ENCODE measurements at places on chromosomes 11 and 22. TPM values are rescaled to one million over a fixed set of nuclear protein-coding genes. Genes with fewer than 3 reads are reported as not detected.

APOA5 gene
- not detected for total RNA-seq

CLMP gene
- total RNA-seq, result 70.9 TPM

ZBTB44 gene
- total RNA-seq, result 50.2 TPM

GRCh38 chr11:73198677-73199076 lies 19.4 kb upstream of the P2RY2 start:
- no peak for DNase-seq

- DNase-seq, result no peak
Measured at GRCh38 chr11:10505278-10506007, 35.5 kb downstream of the RNF141 start.

- DNase-seq, result no peak
Measured at GRCh38 chr11:111120161-111120560, 125.4 kb upstream of the POU2AF2 start.

- DNase-seq, result no peak
Measured at GRCh38 chr11:11510939-11511338, 110.9 kb downstream of the GALNT18 start.

DNA sequence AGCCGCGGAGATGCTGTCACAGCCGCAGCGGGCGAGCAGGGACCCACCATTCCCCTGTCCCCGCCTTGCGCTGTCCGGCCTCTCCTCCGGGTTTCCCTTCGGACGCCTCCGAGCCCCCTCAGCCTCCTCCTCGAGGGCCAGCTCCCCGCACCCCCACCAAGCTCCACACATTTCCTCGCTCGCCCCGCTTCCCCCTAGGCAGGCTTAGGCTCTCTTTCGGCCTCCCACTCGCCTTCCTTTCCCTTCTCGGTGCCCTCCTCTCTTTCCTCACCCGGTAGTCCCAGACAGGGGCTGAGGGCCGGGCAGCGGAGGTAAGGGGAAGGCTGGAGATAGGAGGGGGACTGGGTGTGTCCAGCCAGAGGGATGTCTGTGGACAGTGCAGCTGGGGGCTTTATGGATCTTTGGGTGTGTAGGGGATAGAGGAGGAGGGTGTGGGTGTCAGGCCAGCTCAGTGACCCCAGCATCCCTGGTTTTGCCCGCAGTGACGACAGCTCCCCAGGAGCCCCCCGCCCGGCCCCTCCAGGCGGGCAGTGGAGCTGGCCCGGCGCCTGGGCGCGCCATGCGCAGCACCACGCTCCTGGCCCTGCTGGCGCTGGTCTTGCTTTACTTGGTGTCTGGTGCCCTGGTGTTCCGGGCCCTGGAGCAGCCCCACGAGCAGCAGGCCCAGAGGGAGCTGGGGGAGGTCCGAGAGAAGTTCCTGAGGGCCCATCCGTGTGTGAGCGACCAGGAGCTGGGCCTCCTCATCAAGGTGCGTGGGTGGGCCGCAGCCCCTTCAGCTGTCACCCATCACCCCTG lies 1.6 kb downstream of the KCNK4 start:
- no peak for DNase-seq

DNA sequence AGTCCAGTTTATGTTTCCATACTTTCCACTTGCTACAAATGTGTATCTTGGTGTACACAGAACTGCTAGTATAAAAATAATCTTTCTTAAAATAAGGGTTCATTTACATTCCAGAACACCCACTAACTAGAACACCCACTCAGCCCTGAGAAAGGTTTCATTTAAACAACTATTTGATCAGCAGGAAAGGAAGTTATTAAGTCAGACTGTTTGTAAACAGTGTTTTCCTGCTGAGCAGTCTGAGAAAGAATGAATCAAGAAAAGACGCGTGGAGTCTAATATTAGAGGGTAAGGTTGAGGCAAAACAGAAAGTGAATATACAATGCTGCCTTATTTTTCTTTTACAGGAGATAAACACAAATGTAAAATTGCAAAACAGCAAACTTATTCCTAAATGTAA lies 32.7 kb downstream of the NARS2 start:
- no peak for DNase-seq

DNA sequence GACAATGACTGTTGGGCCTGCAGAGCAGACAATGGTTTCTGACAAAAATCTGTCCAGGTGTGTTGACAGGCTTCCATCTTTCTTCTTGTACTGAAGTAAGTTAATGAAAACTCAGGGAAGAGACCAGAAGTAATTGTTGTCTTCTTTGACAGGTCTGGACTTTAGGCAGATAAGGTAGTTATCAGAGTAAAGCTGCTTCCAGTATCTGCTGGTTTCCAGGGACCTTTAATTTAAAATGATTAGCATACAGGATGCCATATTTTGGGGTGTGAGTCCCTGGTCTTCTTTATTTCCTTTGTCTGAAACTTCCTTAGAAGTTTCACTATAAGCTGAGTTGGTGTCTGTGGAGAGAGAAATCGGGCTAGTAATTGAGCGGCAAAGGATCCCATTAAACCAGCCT lies 1.4 kb downstream of the TMX2 start:
- DNase-seq, result no peak

- peak; percentile 92 for DNase-seq
Measured at GRCh38 chr22:19995611-19996339, 20.8 kb downstream of the ARVCF start.

GRCh38 chr11:127013550-127013949 lies 13.0 kb upstream of the KIRREL3 start:
- no peak for DNase-seq

DNA sequence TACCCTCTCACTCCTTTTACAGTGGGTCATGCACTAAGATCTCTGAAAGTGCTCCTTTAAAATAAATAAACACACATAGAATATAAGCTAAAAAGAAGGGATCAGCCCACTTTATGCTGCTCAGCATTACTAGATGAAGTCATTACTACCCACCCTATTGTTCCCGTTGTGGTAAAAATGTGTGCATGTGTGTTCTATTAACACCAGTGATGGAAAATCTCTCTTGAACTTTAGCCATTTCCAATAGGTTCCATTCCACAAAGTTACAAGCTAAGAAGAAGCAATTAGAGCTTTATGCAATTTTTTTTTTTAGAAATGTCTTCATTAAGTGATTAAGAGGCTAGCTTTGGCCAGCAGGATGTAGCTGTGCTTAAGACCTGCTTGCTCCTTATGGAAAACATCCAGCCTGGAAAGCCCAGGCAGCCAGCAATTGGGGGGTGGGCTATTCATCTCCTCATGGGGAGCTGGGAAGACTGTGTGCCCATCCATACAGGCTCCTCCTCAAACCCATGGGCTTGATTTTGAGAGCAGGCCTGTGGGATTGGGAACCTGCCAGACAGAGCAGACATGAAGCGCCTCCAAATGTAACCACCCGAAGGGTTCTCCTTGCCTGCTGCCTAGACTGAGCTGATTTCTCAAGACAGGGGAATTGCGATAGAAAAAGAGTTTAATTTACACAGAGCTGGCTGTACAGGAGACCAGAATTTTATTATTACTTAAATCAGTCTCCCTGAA lies 92.9 kb upstream of the PARVA start:
- no peak for DNase-seq

DNA sequence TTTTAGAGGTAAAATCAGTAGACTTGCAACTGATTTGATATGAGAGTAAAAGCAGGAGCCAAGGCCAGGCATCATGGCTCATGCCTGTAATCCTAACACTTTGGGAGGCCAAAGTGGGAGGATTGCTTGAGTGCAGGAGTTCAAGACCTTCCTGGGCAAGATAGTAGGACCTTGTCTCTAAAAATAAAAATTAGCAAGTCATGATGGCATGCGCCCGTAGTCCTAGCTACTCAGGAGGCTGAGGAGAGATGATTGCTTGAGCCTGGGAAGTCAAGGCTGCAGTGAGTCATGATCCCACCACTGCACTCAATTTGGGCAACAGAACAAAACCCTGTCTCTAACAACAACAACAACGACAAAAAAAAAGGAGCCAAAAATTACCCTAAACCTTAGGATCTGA lies 13.5 kb downstream of the SGSM3 start:
- no peak for DNase-seq

GRCh38 chr22:43490311-43490710 lies 78.5 kb downstream of the MPPED1 start:
- DNase-seq, result no peak

DNA sequence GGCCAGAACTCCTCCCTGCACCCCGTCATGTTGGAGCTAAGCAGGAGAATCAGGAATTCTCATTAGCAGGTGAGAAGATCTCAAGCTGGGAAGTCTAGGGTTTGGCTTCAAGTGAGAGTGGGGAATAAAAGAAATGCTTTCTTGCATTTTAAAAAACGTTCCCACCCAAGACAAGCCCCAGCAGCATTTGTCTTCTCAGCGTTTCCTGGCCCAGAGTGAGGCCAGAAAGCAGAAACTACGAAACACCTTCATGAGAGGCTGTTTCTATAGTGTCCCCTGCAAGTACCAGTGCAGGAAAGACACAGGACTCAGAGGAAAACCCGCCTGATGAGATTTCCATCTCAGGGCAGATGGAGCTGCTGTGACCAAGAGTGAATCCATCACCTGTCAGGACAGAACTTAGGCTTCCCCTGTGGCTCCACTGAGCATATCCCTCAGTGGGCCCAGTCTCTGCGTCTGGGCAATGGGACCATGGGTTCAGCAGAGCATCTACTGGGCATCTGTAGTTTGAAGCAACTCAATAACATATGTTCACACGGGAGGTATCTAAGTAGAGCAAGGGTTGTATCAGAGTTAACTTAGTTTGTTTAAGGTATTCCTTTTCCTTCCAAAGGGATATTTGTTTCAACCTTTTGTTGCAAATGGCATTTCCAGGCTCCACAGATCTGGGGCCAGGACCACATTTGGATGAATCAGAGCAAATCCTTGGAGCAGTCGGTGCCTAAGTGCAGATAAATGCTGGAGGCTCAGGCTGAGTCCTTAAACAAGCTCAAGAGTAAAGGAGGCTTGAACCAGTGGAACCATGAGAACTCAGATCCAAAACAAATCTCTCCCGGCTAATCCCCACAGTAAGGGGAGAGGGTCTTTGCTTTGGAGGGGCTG lies 548.3 kb downstream of the MIAT start:
- DNase-seq, result no peak

GRCh38 chr11:1923201-1923956 lies 3.9 kb downstream of the TNNT3 start:
- DNase-seq, result no peak

DNA sequence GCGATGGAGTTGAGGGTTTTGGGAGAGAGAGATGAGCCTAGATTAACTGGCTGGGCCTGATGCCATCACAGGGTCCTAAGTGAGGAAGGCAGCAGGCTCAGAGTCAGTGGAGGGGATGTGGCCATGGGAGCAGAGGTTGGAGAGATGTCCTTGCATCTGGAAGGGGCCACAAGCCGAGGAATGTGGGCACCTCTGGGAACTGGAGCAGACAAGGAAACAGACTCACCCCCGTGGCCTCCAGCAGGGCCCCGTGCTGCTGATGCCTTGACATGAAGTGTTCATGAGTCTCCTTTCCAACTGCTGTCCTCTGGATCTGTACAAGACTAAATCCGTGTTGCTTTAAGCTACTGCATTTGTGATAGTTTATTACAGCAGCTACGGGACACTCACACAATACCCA lies 49.2 kb downstream of the SHISAL1 start:
- peak; percentile 5 for DNase-seq

All from aorta (tissue), 5 donors.